Fibroblast of mammary gland (primary cell): ENCODE measurements at places on chromosomes 1 and 21.

DNA sequence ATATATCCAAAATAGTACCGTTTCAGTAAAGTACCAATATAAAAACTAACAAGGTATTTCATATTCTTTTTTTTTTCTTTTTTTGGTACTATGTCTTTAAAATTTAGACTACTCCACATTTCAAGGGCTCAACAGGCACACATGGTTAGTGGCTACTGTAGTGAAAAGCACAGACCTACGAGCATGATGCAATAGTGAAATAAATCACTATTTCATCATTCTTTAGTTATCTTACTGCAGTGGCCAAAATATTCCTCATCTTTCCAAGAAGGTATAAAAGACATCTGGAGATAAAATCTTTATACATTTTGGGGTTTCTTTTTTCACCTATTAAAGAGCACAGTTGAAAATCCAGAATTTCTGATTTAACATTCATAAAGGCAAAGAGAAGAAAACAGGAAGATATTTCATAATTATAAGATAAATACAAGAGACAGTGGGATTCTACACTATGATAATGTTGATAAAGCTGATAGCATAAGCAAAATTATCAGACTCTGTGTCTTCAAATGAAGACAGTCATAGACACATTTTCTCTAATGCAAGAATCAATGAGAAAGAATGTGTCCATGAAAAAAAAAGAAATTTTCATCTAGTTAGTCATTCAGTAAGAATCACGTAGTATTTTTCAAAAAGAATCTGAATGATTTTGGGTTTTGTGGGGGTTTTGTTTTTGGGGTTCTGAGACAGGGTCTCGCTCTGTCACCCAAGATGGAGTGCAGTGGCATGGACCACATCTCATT lies 41.9 kb downstream of the CEP170 start:
- DNase-seq = peak; percentile 82

GRCh38 chr1:111406321-111406768 lies 21.2 kb downstream of the OVGP1 start:
- peak; percentile 31 for DNase-seq

GRCh38 chr1:152960452-152961044 lies 9.9 kb upstream of the SPRR4 start:
- no peak for DNase-seq

- DNase-seq = peak; percentile 59
Measured at GRCh38 chr1:27971674-27972073, 11.9 kb downstream of the XKR8 start.

- DNase-seq = no peak
Measured at GRCh38 chr1:19254416-19254815, 2.8 kb downstream of the MRTO4 start.

DNA sequence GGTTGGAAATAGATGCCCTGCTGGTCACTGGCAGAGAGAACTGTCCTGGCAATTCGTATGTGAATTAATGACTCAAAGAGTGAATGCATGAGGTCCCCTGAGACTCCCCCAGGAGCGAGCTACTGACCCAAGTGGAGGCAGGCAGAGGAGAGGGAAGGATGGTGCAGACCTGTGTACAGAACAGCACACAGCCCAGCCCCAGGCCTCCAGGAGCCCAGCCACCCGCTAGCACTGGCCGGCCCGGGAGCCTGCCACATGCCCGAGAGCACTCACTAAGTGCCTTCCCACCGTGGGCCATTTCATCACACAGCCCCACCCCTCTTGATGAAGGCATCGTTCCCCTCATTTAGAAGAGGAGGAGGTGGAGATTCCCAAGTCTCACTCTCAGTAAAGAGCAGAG lies 62.0 kb upstream of the IGSF21 start:
- DNase-seq = no peak

DNA sequence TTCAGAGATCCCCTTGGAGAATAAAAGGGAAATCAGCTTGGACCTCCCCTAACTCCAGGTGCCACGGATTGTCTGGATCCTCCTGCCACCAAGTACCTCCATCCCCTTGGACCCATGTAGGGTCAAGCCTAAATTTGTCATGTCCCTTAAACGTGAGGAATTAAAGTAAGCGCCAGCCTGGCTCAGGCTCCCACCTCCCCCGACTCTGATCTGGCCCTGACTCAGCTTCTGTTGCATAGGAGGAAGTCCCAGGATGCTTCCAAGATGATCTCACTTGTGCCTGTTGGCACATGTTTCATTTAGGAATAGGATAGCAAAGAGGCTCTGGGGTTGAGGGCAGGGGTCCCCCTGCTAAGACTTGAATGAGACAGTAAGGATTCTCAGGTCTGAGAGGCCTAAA lies 231.9 kb upstream of the JUN start:
- peak; percentile 87 for DNase-seq

DNA sequence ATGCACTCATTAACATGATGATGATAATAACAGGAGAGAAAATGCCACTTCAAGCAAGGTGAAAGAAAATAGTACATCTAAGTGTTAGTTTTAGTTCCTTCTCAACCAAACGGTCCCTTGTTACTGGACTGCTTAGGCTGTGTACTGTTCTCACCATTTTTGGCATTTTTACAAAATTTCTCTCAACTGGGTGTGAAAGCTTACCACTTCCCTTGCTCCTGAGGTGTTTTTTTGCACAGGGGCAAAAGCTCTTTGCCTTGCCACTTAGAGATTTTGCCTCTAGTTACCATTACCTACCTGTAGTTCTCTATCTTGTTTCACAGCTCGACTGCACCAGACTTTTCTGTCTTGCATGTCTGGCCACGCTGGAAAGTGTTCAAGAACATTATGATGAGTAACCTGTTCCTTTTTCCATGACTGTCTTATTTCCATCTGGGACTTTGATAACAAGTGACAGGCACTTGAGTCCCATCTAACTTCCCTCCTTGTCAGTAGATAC lies 10.7 kb downstream of the NEK7 start:
- DNase-seq = peak; percentile 62

DNA sequence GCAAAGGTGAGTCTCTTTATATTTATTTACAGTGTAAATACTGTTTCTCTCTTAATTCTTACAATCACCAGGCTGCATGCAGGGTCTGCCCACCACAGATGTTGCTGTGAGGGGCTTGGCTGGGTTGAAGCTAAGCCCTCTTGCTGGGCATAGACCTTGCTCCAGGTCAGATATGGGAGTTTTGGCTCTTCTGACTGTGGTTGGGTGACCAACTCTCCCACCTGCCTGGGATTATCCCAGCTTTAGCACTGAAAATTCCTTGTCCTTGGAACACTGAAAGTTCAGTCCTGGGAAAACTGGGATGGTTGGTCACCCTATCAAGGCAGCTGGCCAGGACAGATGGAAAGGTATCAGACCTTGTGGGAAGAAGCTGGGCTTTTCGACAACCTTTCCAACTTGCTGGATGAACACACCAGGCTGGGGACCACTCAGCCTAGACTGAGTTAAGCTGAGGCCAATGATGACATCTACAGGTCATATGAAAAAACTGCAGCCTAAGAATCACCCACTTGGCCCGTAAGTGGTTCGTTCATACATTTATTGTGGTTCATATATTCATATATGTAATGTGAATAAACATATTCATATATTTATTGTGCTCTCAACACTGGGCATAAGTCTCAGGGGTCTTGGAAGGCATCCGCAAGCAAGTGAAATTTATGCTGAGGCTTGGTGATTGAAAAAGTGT lies 26.6 kb upstream of the HPDL start:
- peak; percentile 83 for DNase-seq

- DNase-seq = no peak
Measured at GRCh38 chr21:39737376-39738000, 7.5 kb upstream of the IGSF5 start.

GRCh38 chr1:232421143-232421796 lies 208.7 kb downstream of the SIPA1L2 start:
- DNase-seq = no peak

DNA sequence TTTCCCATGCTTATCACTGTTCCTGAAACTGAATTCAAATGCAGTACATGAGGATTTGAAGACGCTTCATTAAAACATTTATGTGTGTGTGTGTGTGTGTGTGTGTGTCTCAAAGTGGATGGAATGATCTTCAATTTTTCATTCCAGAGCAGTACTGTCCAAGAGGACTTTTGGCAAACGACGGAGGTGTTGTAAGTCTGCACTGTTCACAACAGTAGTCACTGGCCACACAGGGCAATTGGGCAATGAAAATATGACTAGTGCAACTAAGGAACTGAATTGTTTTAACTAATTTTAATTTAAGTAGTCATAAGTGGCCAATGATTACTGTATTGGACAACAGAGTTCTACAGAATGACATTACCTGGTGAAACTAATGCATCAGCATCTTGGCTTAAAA lies 5.0 kb downstream of the TAF5L start:
- peak; percentile 91 for DNase-seq

- peak; percentile 24 for DNase-seq
Measured at GRCh38 chr1:43750083-43750482, 42.7 kb downstream of the ST3GAL3 start.

- no peak for DNase-seq
Measured at GRCh38 chr1:229397762-229398161, 36.1 kb downstream of the ACTA1 start.

- DNase-seq = peak; percentile 83
Measured at GRCh38 chr1:36420836-36421317, 23.2 kb upstream of the LSM10 start.

- DNase-seq = no peak
Measured at GRCh38 chr1:85984636-85985035, 171.9 kb downstream of the COL24A1 start.

- no peak for DNase-seq
Measured at GRCh38 chr21:15626031-15626430, 103.8 kb upstream of the USP25 start.

DNA sequence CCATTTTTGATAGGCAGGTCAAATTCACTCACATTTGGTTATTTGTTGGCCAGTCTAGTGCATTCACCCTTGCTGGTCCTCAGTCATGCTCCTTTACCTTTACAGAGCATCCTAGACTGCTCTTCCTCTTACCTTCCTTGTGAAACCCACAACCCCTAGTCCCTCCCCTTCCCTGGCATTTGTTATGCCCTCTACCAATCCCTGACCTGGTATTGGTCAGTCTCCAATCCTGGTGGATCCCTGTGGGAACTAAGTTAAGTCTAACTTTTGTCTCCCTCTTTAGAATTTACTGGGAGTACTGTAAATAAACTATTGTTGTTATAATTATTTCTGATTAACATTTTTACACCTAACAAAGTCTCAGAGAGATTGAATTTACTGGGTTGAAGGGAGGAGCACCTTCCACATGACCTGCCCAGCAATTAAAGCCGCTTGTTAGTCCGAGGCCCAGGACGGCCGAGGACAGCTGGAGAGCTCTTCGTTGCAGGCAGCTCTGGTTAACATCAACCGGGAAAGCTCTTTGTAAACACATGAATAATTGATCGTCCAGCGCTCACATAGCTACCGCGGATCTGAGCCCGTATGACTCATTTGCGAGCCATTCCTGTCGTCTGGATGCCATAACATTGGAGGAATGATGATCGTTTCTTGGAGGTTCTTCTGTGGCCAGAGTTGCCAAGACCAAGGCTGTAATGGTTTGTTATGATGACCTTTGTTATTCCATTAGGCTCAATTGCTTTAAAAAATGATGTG lies 31.9 kb downstream of the MTARC1 start:
- DNase-seq = peak; percentile 98

DNA sequence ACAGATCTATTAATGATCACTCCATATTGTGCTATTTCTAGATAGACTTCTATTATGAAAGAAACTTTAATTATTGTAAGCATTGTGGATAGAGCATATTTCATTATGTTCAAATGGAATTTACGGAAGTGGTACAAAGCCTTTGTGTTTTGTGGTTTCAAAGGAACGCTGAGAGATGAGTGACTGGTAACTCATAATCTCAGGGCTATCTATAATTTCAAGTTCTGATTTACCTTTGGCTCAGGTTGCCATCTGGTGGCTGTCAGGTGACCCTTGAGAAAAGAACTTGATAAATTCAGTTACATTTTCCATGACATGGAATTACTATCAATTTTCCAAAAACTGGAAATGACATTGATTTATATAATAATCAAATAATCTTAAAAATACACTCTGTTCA lies 12.2 kb downstream of the NTNG1 start:
- DNase-seq = no peak

GRCh38 chr1:47587891-47588582 lies 150.2 kb downstream of the FOXD2 start:
- no peak for DNase-seq

DNA sequence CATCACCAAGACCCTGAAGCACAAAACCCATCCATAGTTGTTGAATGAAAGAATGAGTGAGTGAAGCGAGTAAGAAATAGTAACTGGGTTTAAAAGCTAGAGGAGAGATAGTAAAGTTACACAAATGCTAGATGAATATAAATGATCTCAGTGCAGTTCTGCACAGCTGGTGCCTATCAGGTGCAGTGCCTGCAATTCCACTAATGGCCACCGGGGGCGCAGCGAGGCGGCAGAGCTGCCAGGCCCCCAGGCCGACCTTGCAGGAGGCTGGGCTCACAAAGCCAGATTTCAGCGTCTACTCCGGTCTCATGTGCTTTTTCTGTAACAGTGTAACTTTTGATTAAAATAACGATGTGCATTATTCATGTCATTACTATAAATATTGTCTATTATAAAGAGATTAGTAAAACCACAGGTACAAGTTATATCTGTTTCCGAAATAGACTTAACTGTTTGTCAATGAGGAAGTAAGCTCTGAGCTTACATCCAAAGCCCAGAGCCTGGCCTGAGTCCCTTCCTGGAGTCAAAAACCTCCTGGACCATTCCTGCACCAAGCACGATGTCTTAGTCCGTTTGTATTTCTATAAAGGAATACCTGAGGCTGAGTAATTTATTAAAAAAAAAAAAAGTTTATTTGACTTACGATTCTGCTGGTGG lies 477.6 kb downstream of the NPHP4 start:
- peak; percentile 23 for DNase-seq

DNA sequence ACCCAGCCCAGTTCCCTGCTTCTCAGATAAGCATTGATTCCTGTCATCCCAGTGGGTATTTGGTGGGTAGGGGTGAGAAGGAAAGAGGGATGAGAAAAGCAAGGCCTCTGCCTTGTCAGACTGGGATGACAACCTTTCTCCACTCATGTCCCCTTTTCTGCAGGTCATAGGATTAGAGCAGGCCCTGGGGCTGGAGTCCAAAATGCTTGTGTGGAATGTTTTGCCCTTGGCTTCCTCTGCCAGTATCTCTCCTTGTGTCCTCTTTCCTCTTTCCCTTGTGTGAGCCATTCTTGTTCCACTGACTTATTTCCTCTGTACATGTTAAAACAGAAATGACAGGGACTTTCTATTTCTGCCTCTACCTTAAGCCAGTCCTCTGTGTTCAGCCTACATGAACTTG lies 4.1 kb downstream of the ATP2B4 start:
- no peak for DNase-seq

GRCh38 chr1:93842750-93843500 lies 36.1 kb downstream of the DNTTIP2 start:
- DNase-seq = peak; percentile 69

- DNase-seq = peak; percentile 36
Measured at GRCh38 chr1:2556277-2556677, at the start of gene TNFRSF14. Gene TNFRSF14, plus strand, starts transcription at chr1:2556371. Its CDS starts 294 bp downstream, at chr1:2556665.

- peak; percentile 54 for DNase-seq
Measured at GRCh38 chr1:68954841-68955240, 458.0 kb upstream of the DEPDC1 start.

GRCh38 chr1:44040846-44041245 lies 9.6 kb upstream of the SLC6A9 start:
- DNase-seq = peak; percentile 60

DNA sequence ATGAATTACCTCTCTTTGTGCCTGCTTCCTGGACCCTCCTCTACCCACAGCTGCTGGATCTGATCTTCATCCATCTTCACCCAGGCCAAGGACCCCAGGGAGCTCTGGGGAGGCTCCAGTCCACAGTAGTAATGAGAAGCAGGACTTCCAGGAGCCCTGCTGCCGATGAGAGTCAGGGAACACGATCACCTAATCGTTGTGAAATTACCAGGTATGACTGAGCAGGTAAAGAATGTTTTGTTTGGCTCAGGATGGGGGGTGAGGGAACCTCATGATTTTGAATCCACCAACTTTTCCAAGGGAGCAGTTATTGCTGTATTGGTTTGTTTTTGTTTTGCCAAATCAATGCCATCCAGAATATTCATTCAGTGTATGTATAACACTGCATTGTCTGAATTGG lies 454.0 kb downstream of the PLPP3 start:
- DNase-seq = no peak
